ENCODE measurements at places on chromosomes 12 and 14. TPM values are rescaled to one million over a fixed set of nuclear protein-coding genes. Genes with fewer than 3 reads are reported as not detected.

ABCD2 gene
- 0.09 TPM for total RNA-seq

AMDHD1 gene
- total RNA-seq, result 0.09 TPM

IFT81 gene
- total RNA-seq, result 24.4 TPM

METTL3 gene
- total RNA-seq, result 54.0 TPM

AQP5 gene
- total RNA-seq, result not detected

RSRC2 gene
- total RNA-seq, result 35.4 TPM

RNASE4 gene
- total RNA-seq, result 31.9 TPM

CACNB3 gene
- total RNA-seq, result 43.2 TPM

ASCL1 gene
- not detected for total RNA-seq

TMEM132C gene
- not detected for total RNA-seq

FOXM1 gene
- total RNA-seq, result 1.3 TPM

GNG2 gene
- total RNA-seq, result 21.9 TPM

ACSS3 gene
- total RNA-seq, result 12.2 TPM

CCDC59 gene
- total RNA-seq, result 58.0 TPM

SMIM41 gene
- 2.0 TPM for total RNA-seq

RERG gene
- total RNA-seq, result not detected

AMIGO2 gene
- 0.60 TPM for total RNA-seq

KLHDC1 gene
- total RNA-seq, result 9.0 TPM

KRT85 gene
- not detected for total RNA-seq

GDF3 gene
- total RNA-seq, result not detected

SMARCD1 gene
- total RNA-seq, result 15.1 TPM
